ENCODE measurements at places on chromosomes 4 and X.

DNA sequence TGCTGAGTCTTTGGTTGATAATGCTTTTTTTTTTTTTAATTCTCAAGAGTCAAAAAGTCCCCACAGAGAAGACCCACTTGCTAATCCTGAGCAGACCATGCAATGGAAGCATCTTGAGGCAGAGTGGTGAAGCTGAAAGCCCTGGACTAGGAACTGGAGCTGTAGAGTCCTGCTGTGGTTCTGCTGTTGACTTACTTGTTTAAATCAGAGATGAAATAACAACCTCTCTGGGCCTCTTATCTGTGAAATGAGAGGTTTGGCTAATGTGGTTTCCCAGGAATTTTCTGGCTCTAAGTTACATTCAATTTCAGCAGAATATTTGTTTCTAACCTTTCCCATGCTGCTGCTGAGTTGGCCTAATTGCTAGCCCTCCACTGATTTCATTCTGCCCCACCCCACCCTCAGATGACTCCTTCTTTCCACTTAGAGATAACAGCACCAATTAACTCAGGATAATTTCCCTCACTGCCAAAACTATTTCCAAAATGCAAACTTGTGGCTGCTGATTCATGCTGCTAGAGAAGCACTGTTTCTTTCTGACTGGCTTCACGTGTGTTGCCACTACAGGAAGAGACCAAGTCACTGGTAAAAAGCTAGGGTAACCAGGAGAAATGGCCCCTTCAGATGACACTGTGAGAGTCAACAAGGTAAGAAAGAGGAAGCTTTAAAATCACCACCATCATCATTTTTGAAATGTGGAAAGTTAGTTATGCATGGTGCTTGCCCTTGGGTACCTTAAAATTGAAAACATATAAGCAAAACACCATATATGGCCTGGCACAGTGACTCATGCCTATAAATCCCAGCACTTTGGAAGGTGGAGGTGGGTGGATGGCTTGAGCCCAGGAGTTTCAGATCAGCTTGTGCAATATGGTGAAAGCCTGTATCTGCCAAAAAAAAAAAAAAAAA is 326.4 kb downstream of the DCHS2 start:
- DNase-seq: no peak

DNA sequence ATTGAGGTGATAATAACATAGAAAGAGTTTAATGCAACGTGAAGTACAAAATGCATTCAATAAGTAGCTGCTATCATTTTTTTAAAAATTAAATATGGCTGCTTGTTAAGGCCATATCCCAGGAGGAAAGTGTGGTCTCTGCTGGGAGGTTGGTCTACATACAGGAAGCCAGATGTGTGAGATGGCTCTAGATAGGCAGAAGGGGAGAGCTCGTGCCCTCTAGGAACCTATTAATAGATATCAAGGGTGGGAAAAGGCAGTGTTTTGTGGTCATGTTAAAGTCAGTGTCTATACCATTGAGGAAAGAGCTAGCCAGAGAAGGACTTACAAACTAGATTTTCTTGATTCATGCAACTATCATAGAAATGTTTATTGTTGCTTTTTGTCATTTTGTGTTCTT is 140.5 kb downstream of the KLHL8 start:
- no peak for DNase-seq

DNA sequence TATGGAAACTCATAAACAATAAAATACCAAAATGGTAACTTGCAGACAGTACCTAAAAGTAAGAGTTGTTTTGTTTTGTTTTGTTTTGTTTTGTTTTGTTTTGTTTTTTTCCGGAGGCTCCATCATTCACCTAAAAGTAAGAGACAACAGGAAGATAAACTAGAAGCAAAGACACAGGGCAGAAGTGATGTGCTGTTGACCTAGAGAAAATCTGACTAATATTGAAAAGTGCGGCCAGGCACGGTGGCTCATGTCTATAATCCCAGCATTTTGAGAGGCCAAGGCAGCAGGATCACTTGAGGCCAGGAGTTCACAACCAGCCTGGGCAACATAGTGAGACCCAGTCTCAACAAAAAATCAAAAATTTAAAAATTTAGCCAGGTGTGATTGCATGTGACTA is 5.6 kb upstream of the CENPC start:
- no peak for DNase-seq

DNA sequence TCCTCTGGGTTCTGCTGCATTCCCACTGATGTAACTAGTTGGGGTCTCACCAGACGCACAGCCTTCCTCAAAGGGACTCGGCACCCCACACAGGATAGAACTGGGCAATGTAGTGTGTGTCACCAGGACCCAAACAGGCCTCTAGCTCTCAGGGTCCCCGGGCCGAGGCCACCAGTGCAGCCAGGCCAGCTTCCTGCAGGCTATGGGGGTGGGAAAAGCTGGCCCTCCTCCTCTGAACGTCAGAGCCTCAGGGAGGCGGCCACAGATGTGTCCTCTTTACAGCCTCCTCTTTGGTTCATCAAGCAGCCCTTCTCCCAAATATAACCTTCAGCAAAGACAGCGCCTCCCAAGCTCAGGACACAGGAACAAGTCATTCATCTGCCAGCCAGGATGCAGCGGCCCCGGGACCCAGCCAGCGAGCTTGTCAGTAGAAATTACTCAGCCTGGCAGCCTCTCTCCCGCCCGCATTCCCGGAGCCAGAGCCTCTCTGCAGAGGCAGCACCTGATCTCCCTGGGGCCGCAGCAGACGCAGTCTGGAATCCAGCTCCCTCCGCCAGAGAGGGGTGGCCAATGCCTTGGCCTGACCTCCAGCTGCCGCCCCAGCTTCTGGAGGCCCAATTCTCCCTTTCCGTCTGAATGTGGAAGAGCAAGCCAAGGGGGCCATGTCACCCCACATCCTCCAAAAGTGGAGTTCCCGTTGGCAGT is 288.5 kb downstream of the FBXW7 start:
- DNase-seq: no peak

GRCh38 chr4:34972189-34972588 is 1272.1 kb downstream of the ARAP2 start:
- DNase-seq: no peak

GRCh38 chrX:122868631-122869030 is 315.4 kb upstream of the GRIA3 start:
- DNase-seq: no peak

GRCh38 chr4:183675625-183676024 is 16.5 kb downstream of the TRAPPC11 start:
- no peak for DNase-seq

GRCh38 chrX:109974906-109975655 is 27.8 kb upstream of the TMEM164 start:
- DNase-seq: no peak

- DNase-seq: no peak
Measured at GRCh38 chr4:157550028-157550427, 329.5 kb downstream of the GRIA2 start.

DNA sequence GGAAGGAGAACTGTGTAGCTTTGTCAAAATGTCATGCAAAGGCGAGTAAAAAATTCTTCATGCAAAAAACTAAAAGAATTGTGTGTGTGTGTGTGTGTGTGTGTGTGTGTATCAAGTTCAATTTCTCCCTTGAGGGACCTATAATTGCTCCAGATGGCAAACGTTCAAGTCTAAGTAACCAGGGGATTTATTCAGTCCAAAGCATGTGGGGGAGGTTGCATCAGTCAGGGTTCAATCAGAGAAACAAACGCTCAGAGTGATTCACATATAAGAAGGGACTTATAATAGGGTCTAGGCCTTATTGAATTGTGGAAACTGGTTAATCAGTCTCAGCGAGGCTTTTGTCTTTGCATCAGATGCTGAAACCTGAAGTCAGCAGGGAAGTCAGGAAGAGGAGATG is 5.0 kb downstream of the DCAF8L1 start:
- DNase-seq: no peak

DNA sequence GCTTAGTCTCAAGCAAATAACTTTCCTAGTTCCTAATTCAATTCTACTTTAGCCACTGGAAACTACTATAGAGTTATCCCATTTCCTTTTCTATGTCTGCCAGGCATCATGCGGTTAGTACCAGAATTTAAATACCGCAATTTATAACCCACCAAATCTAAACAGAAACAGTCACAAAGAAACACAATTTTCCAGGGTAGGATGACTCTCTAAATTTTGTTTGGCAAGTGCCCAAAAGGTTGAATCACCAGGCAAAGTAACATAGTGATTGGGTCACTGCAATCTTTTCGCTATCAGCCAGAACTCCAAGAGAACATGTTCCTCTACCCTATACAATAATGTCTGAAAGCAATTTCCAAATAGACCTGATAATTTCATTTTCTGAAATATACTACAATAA is 240.2 kb upstream of the GRIA3 start:
- no peak for DNase-seq

DNA sequence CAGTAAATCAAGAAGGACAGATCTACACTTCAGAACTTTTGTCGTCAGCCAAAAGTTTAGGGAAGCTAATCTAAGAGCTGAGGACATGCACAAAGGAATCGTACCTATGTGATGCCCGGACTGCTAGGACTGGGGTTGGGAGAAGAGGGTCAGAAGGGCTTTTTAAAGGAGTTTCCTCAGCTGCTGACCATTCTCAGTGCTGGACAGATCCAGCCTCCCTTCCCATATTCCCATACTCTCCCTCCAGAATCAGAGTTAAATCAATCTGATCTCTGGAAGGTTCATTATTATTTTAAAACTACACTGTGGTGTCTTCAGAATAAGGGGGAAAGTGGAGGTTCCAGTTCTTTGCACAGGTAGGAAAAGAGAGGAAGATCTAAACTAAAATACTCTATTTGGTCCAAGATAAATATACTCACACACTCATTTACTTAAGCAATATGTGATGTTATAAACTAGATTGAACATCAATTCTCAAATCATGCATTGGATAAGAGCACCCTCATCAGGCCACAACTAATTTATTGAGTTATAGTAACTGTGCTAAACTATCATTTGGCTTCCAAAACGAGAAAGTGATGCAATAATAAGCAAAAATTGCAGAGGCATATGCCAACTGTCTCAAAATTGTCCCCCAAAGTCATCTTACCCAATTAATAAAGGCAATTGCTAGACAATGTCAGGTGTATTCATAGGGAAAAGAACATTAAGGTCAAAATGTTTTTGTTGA is 124.7 kb downstream of the HNRNPD start:
- DNase-seq: no peak

GRCh38 chrX:50432829-50433289 is 37.8 kb downstream of the DGKK start:
- DNase-seq: no peak

DNA sequence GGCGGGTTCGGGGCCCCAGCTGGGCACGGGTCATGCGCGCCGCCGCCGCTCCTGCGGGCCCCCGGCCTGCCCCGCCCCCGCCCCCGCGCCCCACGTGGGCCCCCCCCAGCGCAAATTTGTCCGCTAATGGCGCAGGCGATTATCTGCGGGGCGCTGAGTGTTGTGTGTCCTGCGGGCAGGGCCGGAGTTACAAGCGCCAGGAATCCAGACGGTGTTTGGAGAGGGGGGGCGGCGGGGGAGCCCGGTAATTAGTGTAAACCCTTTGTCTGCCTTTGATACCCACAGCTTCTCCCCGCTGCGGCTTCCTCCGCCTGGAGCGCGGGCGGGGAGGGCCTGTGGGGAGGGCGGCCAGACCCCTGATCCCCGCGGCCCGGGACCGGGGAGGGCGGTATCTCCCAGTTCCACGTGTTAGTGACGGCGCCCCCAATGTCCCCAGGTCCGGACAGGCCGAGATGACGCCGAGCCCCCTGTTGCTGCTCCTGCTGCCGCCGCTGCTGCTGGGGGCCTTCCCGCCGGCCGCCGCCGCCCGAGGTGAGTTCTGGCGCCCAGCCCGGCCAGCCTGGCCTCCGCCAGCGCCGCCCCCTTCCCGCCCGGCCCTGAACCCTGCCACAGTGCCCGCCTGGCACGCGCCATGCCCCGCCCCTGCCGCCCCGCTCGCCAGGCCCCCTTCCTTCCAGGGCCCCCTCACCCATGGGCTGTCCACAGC is 761 bp downstream of the FGFRL1 start:
- DNase-seq: no peak

GRCh38 chr4:46986922-46987638 is 6.3 kb downstream of the GABRA4 start:
- no peak for DNase-seq

DNA sequence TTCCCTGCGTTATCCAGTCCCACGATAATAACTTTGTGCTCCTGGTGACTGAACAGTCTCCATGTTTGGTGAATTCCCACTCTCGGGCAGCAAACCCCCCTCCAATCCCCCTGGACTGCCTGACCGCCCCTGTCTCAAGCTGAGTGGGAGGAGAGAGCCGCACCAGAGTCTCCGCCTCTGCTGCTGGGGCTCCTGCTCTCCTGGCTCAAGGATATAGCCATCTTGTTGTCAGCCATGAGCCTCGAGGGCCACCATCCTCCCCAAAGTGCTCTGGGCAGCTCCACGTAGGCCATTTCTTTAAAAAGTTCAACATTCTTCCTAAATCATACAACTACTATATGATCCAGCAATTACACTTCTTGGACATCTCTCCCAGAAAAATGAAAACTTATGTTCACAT is 49.3 kb upstream of the PGRMC1 start:
- DNase-seq: no peak

DNA sequence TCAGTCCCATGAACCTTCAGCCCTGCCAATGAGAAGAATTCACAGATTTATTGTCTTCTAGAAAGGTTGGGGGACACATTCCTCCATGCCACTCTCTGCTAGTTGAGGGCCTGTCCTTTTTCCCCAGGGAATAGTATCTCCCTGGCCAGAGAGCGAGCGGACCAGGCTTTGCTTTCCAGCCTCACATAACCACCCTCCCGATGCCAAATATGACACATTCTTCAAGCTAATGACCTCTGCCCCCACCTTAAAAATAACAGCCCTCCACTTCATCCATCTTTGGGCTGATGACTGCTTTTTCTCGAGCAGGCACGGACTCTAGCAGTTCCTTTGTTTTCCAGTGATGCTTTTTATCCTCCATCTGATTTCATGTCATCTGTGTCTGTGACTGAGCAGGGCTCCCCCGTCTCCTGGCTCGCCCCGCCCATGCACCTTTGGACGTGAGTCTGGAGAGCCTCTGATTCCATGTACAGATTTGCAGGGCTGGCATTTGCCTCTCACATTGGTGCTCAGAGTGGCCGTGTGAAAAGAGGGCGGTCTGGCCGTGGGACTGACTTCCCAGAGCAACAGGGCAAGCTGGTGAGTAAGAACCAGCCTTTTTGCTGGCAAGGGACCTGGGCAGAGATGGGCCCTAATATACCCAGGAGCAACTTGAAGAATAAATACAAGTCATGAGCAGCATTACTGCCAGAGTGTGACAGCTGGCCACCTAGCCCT is 279.8 kb downstream of the BCOR start:
- DNase-seq: no peak

- DNase-seq: no peak
Measured at GRCh38 chr4:144557404-144557803, 88.6 kb upstream of the HHIP start.

DNA sequence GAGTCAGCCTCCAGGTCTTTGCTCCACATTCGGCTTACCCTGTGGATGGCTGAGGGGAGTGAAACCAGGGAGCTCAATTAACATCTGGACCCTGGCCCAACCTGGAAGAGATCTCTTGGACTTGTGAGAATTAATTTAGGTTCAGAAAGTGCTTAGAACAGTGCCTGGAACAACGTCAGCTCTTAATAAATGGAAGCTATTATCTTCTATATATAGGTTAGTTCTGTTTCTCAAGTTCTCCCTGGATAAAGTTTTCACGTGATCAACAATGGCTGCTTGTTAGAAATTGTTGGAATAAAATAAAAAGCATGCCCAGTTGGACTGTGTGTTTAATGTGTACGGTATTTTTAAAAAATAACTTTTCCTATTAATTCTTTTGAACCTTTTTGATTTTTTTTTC is 80.8 kb downstream of the TRIML1 start:
- DNase-seq: no peak
